GM23248 (cell line): ENCODE measurements at places on chromosomes 4 and X. TPM values are rescaled to one million over a fixed set of nuclear protein-coding genes. Genes with fewer than 3 reads are reported as not detected.

RAB39B gene
- 2.0 and 3.1 TPM in 2 replicates for total RNA-seq

PDCL2 gene
- total RNA-seq: not detected in 2 replicates

TAB3 gene
- total RNA-seq: 20.4 and 20.9 TPM in 2 replicates

RBMX2 gene
- 13.7 and 17.0 TPM in 2 replicates for total RNA-seq

HTR2C gene
- not detected in 2 replicates for total RNA-seq

DAPP1 gene
- not detected in 2 replicates for total RNA-seq

NDNF gene
- total RNA-seq: 1.9 and 3.4 TPM in 2 replicates

PABPC1L2A gene
- not detected in 2 replicates for total RNA-seq

CCKAR gene
- not detected in 2 replicates for total RNA-seq

GLRA3 gene
- total RNA-seq: not detected in 2 replicates

ZFYVE28 gene
- 8.9 and 9.6 TPM in 2 replicates for total RNA-seq

KLHL5 gene
- total RNA-seq: 43.3 and 49.4 TPM in 2 replicates

CFP gene
- 1.4 TPM in 1 of 2 replicates, not detected in the other for total RNA-seq

BEND2 gene
- not detected in 2 replicates for total RNA-seq

CFAP299 gene
- total RNA-seq: 1.1 TPM in 1 of 2 replicates, not detected in the other

AGA gene
- total RNA-seq: 60.2 and 68.7 TPM in 2 replicates

USP17L10 gene
- total RNA-seq: not detected in 2 replicates

PIGA gene
- total RNA-seq: 8.9 and 19.0 TPM in 2 replicates

SSX2B gene
- total RNA-seq: not detected in 2 replicates

UNC5C gene
- total RNA-seq: not detected in 2 replicates

MAGEA1 gene
- total RNA-seq: not detected in 2 replicates

CD38 gene
- not detected in 2 replicates for total RNA-seq

TSPAN5 gene
- 61.9 and 69.6 TPM in 2 replicates for total RNA-seq

PAGE4 gene
- not detected in 2 replicates for total RNA-seq

ERAS gene
- not detected in 2 replicates for total RNA-seq

MAP9 gene
- total RNA-seq: 1.8 and 7.1 TPM in 2 replicates

FAM47C gene
- not detected in 2 replicates for total RNA-seq

GYPA gene
- not detected in 2 replicates for total RNA-seq

FABP2 gene
- total RNA-seq: not detected in 2 replicates

MAGIX gene
- total RNA-seq: 1.3 and 8.0 TPM in 2 replicates
